Head of caudate nucleus (tissue), 42 donors: ENCODE measurements at places on chromosomes 2 and 18.

GRCh38 chr18:76984193-76985155 is 148.1 kb downstream of the MBP start:
- DNase-seq = no peak

- no peak for DNase-seq
These were observed 4.9 kb upstream of the STK17B start for GRCh38 chr2:196176142-196176738.

DNA sequence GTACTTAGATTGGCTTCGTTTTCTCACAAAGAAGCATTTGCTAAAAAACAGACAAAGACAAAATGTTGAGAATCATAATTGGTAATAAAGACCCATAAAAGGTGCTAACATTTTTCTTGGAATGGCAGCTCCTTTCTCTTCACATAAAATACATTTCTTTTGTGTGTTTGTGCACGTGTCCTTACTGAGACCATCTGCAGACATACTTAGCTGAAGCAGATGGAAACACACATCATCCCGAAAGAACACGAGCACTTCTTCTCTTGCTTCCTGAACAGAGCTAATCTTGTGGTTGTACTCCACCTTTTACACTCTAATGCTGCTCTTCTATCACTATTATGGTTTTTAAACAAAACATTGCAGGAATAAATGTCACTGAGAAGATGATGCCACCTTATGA is 142.5 kb downstream of the SPHKAP start:
- no peak for DNase-seq

DNA sequence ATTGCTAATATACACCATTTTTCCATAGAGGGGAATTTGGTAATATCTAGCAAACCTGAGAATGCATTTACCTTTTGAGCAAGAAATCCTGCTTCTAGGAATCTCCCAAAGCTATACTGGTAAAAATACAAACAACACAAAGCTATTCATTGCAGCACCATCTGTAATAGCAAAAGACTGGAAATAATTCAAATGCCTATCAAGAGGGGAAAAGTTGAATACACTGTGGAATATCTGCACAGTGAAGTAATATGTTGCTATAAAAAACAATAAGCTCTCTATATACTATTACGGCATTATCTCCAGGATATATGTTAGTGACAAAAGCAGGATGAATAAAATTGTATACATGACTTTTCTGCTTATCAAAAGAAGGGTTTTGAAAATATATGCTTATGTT is 112.3 kb upstream of the CHAC2 start:
- no peak for DNase-seq

GRCh38 chr2:240624950-240625621 is at the start of gene GPR35:
TSS of gene GPR35 (plus strand) at chr2:240625480. CDS start at chr2:240629953, 4,473 bp downstream.
- peak; percentile 16 for DNase-seq

- no peak for DNase-seq
These were observed 1.7 kb downstream of the HNRNPLL start for GRCh38 chr2:38600921-38601455.

- DNase-seq = no peak
These were observed 167.2 kb downstream of the SS18 start for GRCh38 chr18:25923193-25923592.

DNA sequence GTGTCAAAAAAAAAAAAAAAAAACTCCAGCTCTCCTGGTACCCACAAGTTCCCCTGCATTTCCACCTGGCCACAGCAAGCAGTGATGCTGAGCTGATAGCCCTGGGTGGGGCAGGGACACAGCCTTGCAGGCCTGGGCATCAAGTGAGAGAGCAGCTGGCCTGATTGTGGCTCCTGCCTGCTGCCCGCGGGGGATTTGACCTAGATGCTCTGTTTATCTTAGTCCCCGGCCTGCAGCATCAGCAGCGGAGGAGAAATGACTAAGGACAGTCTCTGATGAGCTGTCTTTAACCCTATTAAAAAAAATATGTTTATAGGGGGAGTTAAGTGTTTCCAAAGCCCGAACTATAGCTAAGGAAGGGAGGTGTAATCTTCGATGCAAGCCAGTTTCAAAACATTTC is 102.6 kb downstream of the MTCL1 start:
- DNase-seq = no peak

DNA sequence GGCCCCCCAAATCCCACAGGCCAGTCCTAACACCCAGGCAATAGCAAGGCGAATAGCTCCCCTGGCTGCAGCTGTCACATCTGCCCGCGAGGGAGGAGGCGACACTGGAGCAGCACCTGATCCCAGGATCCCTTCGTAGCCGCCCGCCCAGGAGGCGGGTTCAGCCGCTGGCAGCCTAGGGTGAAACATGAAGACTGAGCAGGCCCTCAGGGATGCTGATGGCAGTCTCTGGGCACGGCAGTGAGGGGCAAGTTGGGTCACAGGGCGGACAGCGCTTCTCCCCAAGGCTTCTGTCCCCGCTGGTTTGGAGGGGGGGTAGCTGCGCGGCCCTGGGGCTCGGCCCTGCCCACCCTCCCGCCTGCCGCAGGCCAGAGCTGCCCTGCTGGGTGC is 1.9 kb downstream of the DNMT3A start:
- DNase-seq = peak; percentile 75
